Esophagus squamous epithelium (tissue), 5 donors: ENCODE measurements at places on chromosomes 4 and X. TPM values are rescaled to one million over a fixed set of nuclear protein-coding genes. Genes with fewer than 3 reads are reported as not detected.

Gene DMRTC1B
- not detected for total RNA-seq

Gene SULT1B1
- total RNA-seq = 1.7 TPM

Gene PHEX
- 0.04 TPM for total RNA-seq

Gene ADH6
- not detected for total RNA-seq

Gene RBM47
- total RNA-seq = 96.7 TPM

Gene PRAF2
- total RNA-seq = 8.3 TPM

Gene CLDN2
- not detected for total RNA-seq

Gene MEPE
- total RNA-seq = not detected

Gene TLL1
- total RNA-seq = 4.8 TPM

Gene SLC25A43
- 26.1 TPM for total RNA-seq

Gene ARMCX2
- total RNA-seq = 13.5 TPM

Gene GPRASP3
- total RNA-seq = 1.4 TPM

Gene ARHGAP36
- not detected for total RNA-seq

Gene TGIF2LX
- total RNA-seq = not detected

Gene TAF9B
- total RNA-seq = 21.1 TPM

Gene H2BW2
- total RNA-seq = not detected

Gene NHSL2
- total RNA-seq = 2.1 TPM

Gene AMBN
- not detected for total RNA-seq

Gene TEX28
- total RNA-seq = not detected

Gene USP26
- total RNA-seq = not detected

Gene SPANXA2
- not detected for total RNA-seq

Gene RIPPLY1
- not detected for total RNA-seq

Gene CLDN34
- not detected for total RNA-seq

Gene ASB12
- total RNA-seq = not detected

Gene FGF16
- not detected for total RNA-seq

Gene FAM53A
- 0.22 TPM for total RNA-seq

Gene SYTL5
- 0.76 TPM for total RNA-seq
